ENCODE measurements at places on chromosomes 1 and 21. TPM values are rescaled to one million over a fixed set of nuclear protein-coding genes. Genes with fewer than 3 reads are reported as not detected.

The GSTM5 gene
- 23.7 TPM for total RNA-seq

The IL12RB2 gene
- total RNA-seq = 0.40 TPM

The COL16A1 gene
- total RNA-seq = 83.2 TPM

The ZFP69 gene
- 3.4 TPM for total RNA-seq

The RBM11 gene
- total RNA-seq = 6.1 TPM

The GPR25 gene
- 0.49 TPM for total RNA-seq

The TNFRSF14 gene
- total RNA-seq = 67.4 TPM

The TFF2 gene
- not detected for total RNA-seq

The MYCL gene
- 6.0 TPM for total RNA-seq

The CD34 gene
- 81.9 TPM for total RNA-seq

The IFI44L gene
- 6.2 TPM for total RNA-seq

The TMEM269 gene
- 0.09 TPM for total RNA-seq

DNA sequence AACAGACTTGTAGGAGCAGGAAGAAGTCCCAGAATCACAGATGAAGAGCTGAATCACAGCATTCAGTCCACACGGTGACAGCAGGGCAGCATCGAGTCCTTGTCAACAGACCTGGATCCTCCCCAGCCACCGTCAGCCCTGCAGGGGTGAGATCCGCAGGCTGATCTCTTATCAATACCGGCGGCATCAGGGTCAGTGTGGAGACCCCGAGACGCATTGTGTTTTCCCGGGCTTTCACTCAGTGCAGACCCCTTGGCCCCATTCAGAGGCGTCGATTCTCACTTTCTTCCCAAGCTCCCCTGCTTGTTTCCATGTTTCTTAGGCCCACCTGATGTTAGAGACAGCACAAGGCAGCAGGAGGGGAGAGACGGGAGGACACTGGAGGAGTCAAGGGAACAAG is 609.6 kb downstream of the PTPRU start:
- no peak overlapping the region for H3K27ac ChIP-seq
- no peaks in the 10 kb centered on the region for H3K4me1 ChIP-seq
- peaks cover 5% of the 10 kb centered on the region for H3K27me3 ChIP-seq
- DNase-seq = no peak
- no peak overlapping the region for H3K4me3 ChIP-seq

- H3K4me3 ChIP-seq = no peak overlapping the region
- peak; percentile 39 for DNase-seq
- H3K27me3 ChIP-seq = no peaks in the 10 kb centered on the region
- H3K27ac ChIP-seq = no peak overlapping the region
Measured at GRCh38 chr1:59156526-59157199, 140.2 kb upstream of the FGGY start.

- no peak overlapping the region for H3K4me3 ChIP-seq
- no peak for DNase-seq
- H3K36me3 ChIP-seq = no peaks in the 10 kb centered on the region
- H3K27me3 ChIP-seq = no peaks in the 10 kb centered on the region
- H3K4me1 ChIP-seq = peaks cover 10% of the 10 kb centered on the region
Measured at GRCh38 chr21:45329261-45330074, 41.8 kb upstream of the POFUT2 start.

DNA sequence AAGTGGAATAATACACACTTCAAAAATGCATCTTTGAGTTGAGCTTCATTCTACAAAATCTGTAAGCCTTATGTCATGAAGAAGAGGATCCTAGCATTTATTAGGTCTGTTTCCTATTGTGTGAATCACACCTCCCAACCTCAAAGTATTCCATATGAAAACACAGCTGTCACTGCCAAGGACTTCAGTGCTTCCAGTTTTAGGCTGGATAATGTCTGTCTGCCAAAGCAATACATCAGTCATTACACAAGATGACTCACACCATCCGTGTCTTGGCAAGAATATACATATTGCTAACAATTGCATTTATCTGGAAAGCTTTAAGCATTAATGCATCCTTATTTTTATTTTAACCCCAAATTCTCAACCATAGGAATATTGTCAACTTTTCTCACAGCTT is 125.7 kb upstream of the TMPRSS15 start:
- no peaks in the 10 kb centered on the region for H3K36me3 ChIP-seq
- no peaks in the 10 kb centered on the region for H3K27me3 ChIP-seq
- H3K4me1 ChIP-seq = peaks cover 4% of the 10 kb centered on the region
- H3K27ac ChIP-seq = no peak overlapping the region

DNA sequence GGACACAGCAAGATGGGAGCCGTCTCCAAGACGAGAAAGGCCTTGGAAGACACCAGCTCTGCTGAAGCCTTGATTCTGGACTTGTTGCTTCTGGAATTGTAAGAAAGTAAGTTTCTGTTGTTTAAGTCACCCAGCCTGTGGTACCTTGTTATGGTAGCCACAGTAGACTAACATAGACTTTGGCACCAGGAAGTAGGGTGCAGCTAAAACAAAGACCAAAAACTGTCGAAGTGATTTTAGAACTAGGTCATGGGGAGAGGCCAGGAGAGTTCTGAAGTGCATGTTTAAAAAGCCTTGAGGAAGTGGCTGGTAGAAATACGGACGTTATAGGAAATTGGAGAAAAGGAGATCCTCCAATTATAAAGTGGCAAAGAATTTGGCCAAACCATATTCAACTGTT is 28.5 kb downstream of the ZNF496 start:
- peaks cover 41% of the 10 kb centered on the region for H3K36me3 ChIP-seq
- H3K4me1 ChIP-seq = no peaks in the 10 kb centered on the region
- no peak overlapping the region for H3K27ac ChIP-seq
- DNase-seq = no peak
- no peak overlapping the region for H3K4me3 ChIP-seq

GRCh38 chr1:230130172-230130944 is 63.3 kb downstream of the GALNT2 start:
- no peak overlapping the region for H3K4me3 ChIP-seq
- no peaks in the 10 kb centered on the region for H3K36me3 ChIP-seq
- no peaks in the 10 kb centered on the region for H3K27me3 ChIP-seq
- no peak for DNase-seq
- H3K27ac ChIP-seq = no peak overlapping the region
- H3K4me1 ChIP-seq = peaks cover 6% of the 10 kb centered on the region

GRCh38 chr1:230299191-230300006 is 126.7 kb downstream of the PGBD5 start:
- no peaks in the 10 kb centered on the region for H3K4me1 ChIP-seq
- no peaks in the 10 kb centered on the region for H3K36me3 ChIP-seq
- H3K27ac ChIP-seq = no peak overlapping the region
- DNase-seq = no peak
- H3K4me3 ChIP-seq = no peak overlapping the region

GRCh38 chr1:158274797-158275196 is 14.9 kb upstream of the CD1C start:
- H3K36me3 ChIP-seq = no peaks in the 10 kb centered on the region
- no peaks in the 10 kb centered on the region for H3K4me1 ChIP-seq
- no peak overlapping the region for H3K4me3 ChIP-seq
- no peaks in the 10 kb centered on the region for H3K27me3 ChIP-seq

- peaks cover 2% of the 10 kb centered on the region for H3K4me1 ChIP-seq
- H3K27me3 ChIP-seq = no peaks in the 10 kb centered on the region
- H3K4me3 ChIP-seq = no peak overlapping the region
Measured at GRCh38 chr21:31173881-31174555, 135.7 kb upstream of the KRTAP19-8 start.

GRCh38 chr1:234096161-234096770 is 191.8 kb downstream of the SLC35F3 start:
- no peak for DNase-seq
- no peaks in the 10 kb centered on the region for H3K27me3 ChIP-seq
- H3K4me3 ChIP-seq = no peak overlapping the region

DNA sequence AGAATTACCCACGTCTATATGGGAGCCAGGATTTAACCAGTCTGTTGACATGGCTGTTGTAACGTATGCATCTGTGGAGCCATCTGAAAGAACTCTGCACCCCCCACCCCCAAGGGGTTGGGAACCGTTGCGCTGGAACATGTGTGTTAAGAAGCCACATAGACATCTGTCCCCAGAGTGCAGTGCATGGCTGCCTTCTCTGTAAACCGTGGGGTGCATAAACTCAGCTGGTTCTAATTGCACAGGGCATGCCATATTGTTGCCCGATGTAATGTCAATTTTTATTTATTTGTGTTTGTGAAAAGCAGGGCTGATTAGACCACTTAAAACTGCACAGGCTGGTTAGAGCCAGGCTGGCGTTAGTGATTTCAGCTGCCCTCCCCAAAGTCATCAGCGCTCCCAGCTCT is 70.1 kb upstream of the ROR1 start:
- no peak overlapping the region for H3K4me3 ChIP-seq
- no peaks in the 10 kb centered on the region for H3K27me3 ChIP-seq
- H3K36me3 ChIP-seq = no peaks in the 10 kb centered on the region

- DNase-seq = peak; percentile 78
- no peak overlapping the region for H3K27ac ChIP-seq
Measured at GRCh38 chr1:178371235-178371634, 125.5 kb downstream of the CLEC20A start.

GRCh38 chr1:20413136-20413775 is 72.8 kb downstream of the CAMK2N1 start:
- no peaks in the 10 kb centered on the region for H3K27me3 ChIP-seq
- no peaks in the 10 kb centered on the region for H3K36me3 ChIP-seq
- no peak overlapping the region for H3K4me3 ChIP-seq

DNA sequence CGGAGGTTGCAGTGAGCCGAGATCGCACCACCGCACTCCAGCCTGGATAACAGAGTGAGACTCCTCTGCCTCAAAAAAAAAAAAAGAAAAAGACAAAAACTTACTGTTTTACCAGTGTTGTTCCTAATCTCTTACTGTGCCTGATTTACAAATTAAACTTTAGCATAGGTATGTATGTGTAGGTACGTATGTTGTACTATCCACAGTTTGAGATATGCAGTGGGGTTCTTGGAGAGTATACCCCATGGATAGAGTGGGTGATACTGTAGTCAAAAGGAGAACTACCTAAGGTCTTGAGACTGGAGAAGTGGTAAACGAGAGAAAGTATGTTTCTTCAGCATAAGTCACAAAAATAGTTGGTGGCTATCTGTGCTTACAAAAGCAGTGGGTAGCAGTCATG is 38.6 kb downstream of the RNF11 start:
- DNase-seq = no peak
- no peak overlapping the region for H3K4me3 ChIP-seq
- peaks cover 3% of the 10 kb centered on the region for H3K4me1 ChIP-seq
- no peak overlapping the region for H3K27ac ChIP-seq

GRCh38 chr1:234969581-234970400 is 158.8 kb downstream of the TOMM20 start:
- H3K27me3 ChIP-seq = no peaks in the 10 kb centered on the region
- no peak overlapping the region for H3K4me3 ChIP-seq
- DNase-seq = peak; percentile 87
- H3K36me3 ChIP-seq = no peaks in the 10 kb centered on the region

GRCh38 chr1:41864471-41865040 is 54.2 kb downstream of the HIVEP3 start:
- H3K36me3 ChIP-seq = no peaks in the 10 kb centered on the region
- no peak overlapping the region for H3K27ac ChIP-seq
- no peak overlapping the region for H3K4me3 ChIP-seq
- peak; percentile 24 for DNase-seq

DNA sequence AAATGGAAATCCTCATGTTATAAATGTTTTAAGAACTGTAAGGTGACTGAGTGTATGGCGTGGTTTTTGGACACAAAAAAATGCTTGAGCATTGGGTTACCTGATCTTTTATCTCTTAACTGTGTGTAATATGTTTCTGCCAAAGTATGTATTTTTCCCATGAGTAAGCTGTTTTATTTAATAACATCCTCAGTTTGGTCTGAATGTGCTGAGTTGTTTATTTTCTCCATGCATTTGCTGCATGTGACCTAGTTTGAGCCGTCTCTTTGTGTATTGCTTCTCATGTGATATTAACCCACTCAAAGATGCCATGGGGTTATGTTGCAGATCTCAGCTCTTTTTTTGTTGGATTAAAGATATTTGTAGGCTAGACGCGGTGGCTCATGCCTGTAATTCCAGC is 6.1 kb upstream of the LYPLA2 start:
- H3K36me3 ChIP-seq = peaks cover 28% of the 10 kb centered on the region
- H3K4me3 ChIP-seq = no peak overlapping the region
- H3K27ac ChIP-seq = no peak overlapping the region
- H3K27me3 ChIP-seq = no peaks in the 10 kb centered on the region
- DNase-seq = no peak

DNA sequence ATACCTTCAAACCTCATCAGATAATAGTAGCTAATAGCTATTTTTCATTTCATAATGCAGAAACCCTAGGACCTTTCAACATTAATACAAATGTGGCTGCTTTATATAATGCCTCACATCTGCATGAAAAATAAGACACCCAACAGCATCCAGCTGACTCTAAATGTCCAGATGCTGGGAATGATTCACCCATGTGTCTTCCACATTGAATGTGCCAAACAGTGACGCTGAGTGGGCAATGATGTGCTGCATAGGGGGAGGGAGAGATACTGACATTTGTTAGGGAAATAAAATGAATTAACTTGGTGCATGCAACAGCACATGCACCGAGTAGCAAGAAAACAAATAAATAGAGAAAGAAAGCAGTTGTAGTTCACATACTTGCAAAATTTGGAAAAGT is 199.3 kb downstream of the DSCAM start:
- no peak overlapping the region for H3K27ac ChIP-seq
- no peak overlapping the region for H3K4me3 ChIP-seq
- H3K36me3 ChIP-seq = no peaks in the 10 kb centered on the region
- H3K27me3 ChIP-seq = no peaks in the 10 kb centered on the region
- no peaks in the 10 kb centered on the region for H3K4me1 ChIP-seq

DNA sequence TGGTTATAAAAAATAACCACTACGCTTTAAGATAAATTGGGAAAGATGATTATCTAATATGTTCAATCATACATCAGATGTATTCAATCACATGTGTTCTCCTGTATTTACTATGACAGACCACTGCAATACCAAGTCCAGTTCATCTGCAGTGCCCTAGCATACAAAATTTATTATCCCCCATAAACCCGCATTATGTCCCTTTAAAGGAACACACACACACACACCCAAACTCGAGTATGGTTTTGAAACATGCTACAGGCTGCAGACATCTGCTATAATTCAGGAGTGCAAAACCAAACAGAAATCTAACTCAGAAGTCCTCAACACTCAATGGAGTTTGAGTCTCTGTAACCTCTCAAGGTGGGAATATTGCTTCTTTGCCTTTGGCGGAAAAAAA is 14.9 kb downstream of the ODF2L start:
- DNase-seq = no peak
- peaks cover 8% of the 10 kb centered on the region for H3K36me3 ChIP-seq

- peak; percentile 7 for DNase-seq
- no peaks in the 10 kb centered on the region for H3K27me3 ChIP-seq
- H3K4me1 ChIP-seq = no peaks in the 10 kb centered on the region
- H3K4me3 ChIP-seq = no peak overlapping the region
- H3K36me3 ChIP-seq = no peaks in the 10 kb centered on the region
Measured at GRCh38 chr1:11516961-11517635, 38.1 kb downstream of the DISP3 start.

GRCh38 chr1:43531906-43532584 is 1.4 kb downstream of the PTPRF start:
- no peak overlapping the region for H3K27ac ChIP-seq
- no peaks in the 10 kb centered on the region for H3K27me3 ChIP-seq
- peaks cover 29% of the 10 kb centered on the region for H3K4me1 ChIP-seq

GRCh38 chr1:164958982-164959768 is 397.3 kb downstream of the LMX1A start:
- DNase-seq = peak; percentile 88
- H3K36me3 ChIP-seq = no peaks in the 10 kb centered on the region
- H3K27ac ChIP-seq = no peak overlapping the region
- H3K4me3 ChIP-seq = no peak overlapping the region

- H3K4me1 ChIP-seq = no peaks in the 10 kb centered on the region
- H3K27me3 ChIP-seq = no peaks in the 10 kb centered on the region
- no peak overlapping the region for H3K27ac ChIP-seq
- no peak overlapping the region for H3K4me3 ChIP-seq
- peaks cover 66% of the 10 kb centered on the region for H3K36me3 ChIP-seq
Measured at GRCh38 chr1:19163261-19163660, 46.8 kb downstream of the UBR4 start.

- no peaks in the 10 kb centered on the region for H3K4me1 ChIP-seq
- H3K27me3 ChIP-seq = no peaks in the 10 kb centered on the region
- H3K27ac ChIP-seq = peak overlapping the region; percentile 42
- DNase-seq = no peak
- H3K4me3 ChIP-seq = no peak overlapping the region
Measured at GRCh38 chr1:9119745-9120144, 9.2 kb downstream of the GPR157 start.

All from lung (tissue), 17 donors.